ENCODE measurements at places on chromosomes 4 and X.

GRCh38 chr4:124104628-124105027, 607.9 kb downstream of the ANKRD50 start:
- DNase-seq, result no peak

DNA sequence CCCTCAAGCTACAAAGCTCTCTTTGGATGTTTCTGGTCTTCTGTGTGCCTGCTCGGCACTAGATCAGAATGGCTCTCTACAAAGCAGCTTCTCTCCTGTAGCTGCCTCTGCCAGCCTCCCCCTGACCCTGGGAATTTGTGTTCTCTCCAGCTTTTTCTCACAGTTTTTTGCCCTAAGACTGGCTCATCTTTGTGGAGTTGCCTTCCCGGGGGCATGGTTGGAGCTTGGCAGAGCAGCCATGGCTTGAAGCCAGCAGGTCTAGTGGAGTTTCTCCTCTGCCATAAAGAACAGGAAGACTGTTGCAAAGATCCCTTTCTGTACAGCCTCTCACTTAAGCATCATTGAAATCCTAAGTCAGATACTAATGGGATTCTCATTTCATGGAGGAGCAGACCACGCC, 163.3 kb upstream of the MAMLD1 start:
- no peak for DNase-seq

GRCh38 chr4:53598483-53598882, 7.2 kb upstream of the LNX1 start:
- DNase-seq, result no peak

DNA sequence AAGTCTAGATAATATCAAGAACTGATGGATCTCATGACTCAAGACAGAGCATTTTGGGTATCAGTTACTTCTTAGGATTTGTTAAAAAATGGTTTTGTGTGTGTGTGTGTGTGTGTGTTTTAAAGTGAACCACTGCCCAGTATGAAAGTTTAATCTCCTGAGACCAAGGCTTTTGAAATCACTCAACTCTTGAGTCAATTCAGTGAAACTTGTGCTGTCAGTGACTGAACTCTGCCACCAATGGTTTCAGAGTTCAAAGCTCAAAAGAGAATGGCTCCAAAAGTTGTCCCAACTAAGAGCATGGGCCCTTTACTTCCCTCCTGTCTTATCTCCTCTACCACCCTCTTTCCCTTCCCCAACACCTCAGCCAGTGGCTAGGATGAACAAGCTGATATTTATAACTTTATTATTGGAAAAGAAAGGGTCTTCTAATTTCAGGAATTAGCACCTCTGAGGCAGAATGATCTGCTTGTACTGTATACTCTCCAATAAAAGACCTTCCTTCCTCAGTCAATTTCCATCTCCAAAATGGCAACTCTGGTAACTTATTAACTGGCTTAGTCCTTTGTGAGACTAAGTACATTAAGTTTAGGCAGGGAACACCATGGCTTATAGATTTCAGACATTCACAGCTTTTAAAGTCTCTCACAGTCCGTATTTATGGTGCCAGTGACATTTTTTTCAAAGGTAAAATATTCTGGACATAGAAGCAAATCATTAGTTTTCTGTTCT, 152.2 kb downstream of the REPS2 start:
- no peak for DNase-seq
